DMS153 (cell line): ENCODE measurements at places on chromosomes 4 and X.

DNA sequence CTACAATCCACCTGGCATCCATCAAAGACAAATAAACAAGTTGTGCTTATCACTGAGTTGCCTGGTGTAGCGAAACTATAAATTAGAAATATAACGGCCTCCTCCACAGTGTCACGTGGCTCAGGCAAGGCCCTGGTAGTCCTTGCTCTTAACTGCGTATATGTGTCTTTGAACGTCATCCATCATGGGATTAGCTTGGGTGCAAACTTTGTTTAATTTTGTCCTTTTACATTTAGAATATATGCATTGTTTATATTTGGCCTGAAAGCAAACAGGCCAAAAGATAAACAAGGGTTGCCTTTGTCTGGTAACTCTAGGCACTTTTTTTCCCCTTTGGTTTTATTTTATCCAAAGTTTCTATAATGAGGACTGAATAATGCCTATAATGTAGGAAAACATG, 184.9 kb downstream of the KIT start:
- no peak for DNase-seq

GRCh38 chrX:19593690-19594089, 78.4 kb upstream of the MAP3K15 start:
- DNase-seq, result no peak

DNA sequence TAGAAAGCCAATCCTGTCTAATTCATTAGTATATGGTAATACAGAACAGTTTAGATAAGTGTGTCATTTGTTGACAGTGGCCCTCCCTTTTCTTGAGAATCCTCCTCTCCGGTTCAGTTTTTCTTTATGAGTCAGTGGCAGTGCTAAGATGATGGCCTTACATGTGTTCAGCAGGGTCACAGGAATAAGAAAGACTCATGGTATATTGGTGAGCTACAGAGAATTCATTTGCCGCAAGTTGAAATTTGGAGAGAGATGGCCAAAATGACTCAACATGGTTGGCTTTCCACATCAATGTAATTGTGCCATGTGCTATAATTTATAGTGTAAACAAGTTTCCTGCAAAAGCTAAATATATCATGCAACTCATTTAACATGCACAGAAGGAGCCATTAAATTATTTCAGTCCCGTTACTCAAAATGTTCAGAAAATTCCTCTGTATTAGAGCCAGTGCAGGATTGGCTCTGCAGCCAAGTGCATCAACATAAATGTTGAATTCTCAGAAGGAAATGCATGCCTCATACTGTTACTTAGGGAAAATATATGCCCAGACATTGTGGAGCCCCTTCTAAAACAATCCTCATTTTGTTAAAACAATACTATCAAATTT, 374.3 kb downstream of the AFF2 start:
- no peak for DNase-seq

DNA sequence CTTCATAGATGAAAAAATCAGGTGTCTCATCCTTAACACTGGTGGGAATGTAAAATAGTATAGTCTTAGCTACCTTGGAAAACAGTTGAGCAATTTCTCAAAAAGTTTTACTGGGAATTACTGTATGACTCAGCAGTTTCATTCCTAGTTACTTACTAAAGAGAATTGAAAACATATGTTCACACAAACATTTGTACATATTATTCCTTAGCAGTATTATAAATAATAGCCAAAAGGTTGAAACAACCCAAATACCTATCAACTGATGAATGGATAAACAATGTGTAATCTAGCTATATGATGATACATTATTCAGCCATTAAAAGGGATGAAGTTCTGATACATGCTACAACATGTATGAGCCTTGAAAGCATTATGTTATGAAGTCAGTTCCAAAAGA, 41.7 kb downstream of the RBM46 start:
- no peak for DNase-seq

DNA sequence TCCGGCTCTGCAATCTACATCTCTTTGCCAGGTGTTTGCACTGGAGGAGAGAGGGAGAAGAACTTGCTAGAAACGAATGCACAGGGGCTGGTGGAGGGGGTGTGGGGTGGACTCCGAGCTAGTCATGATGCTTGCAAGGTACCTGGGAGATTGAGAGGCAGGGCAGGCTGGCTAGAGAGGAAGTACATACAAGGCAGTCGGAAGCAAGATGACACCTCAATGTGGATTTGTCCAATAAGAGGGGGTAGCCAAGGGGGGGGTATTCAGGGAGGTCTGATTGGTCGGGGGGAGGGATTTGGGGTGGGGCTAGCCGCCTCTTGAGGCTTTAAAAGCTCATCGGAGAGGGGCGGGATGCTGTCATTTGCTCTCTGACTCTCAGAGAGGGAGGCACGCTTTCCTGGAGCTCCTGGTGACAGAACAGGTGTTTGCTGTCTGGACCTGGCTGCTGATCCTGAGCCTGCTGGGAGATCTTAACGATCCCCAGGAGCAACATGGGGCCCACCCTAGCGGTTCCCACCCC, at the start of gene GPR50:
TSS of gene GPR50 (plus strand) at position 354 of the 520 bp plus-strand sequence. CDS start at position 492, 138 bp downstream.
- DNase-seq, result peak; percentile 85

GRCh38 chrX:49884290-49884862, 5.1 kb downstream of the USP27X start:
- no peak for DNase-seq

GRCh38 chr4:7632971-7633370, 198.2 kb upstream of the PSAPL1 start:
- DNase-seq, result no peak

- no peak for DNase-seq
Observed at GRCh38 chr4:84146300-84146959, 352.7 kb downstream of the NKX6-1 start.

DNA sequence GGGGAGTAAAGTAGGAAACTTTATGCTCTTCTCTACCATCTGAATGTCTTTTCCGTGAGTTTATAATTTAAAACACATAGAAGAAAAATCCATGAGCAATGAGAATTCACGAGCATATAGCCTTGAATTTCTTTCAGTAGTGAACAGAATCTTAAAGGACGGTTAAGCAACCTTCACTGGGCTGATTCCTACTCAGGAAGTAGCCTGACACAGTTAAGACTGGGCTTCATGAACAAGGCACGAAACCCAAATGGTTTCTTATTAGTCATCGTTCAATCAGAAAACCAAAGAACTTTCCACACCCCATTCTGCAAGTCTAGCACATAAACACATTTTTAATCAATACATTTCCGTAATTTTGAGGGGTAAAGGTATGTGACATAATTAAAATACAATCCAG, 95.8 kb downstream of the SH3KBP1 start:
- DNase-seq, result no peak

- DNase-seq, result no peak
Observed at GRCh38 chr4:168028970-168029597, 63.3 kb upstream of the ANXA10 start.

- DNase-seq, result no peak
Observed at GRCh38 chrX:113048896-113049295, 208.3 kb upstream of the AMOT start.

GRCh38 chrX:153651540-153652079, 4.6 kb downstream of the DUSP9 start:
- no peak for DNase-seq
